ENCODE measurements at places on chromosomes 5 and 9.

GRCh38 chr9:126702151-126703001 is 88.6 kb downstream of the LMX1B start:
- DNase-seq, result no peak

DNA sequence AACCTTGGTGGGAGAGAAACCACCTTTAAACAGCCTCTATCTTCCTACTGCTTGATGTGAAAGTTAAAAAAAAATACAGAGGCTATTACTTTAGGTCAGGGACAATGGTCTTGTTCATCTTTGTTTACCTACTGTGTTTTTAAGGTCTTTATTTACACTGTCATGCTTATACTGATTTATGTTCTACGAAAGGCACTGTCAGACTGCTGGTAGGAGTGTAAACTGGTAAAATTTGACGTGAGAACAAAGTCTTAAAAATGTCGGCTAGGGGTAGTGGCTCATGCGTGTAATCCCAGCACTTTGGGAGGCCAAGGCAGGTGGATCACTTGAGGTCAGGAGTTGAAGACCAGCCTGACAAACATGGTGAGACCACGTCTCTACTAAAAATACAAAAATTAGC is 42.1 kb upstream of the ELOVL7 start:
- DNase-seq, result no peak

- DNase-seq, result peak; percentile 30
Measured at GRCh38 chr5:6125781-6126180, 252.6 kb downstream of the MED10 start.

DNA sequence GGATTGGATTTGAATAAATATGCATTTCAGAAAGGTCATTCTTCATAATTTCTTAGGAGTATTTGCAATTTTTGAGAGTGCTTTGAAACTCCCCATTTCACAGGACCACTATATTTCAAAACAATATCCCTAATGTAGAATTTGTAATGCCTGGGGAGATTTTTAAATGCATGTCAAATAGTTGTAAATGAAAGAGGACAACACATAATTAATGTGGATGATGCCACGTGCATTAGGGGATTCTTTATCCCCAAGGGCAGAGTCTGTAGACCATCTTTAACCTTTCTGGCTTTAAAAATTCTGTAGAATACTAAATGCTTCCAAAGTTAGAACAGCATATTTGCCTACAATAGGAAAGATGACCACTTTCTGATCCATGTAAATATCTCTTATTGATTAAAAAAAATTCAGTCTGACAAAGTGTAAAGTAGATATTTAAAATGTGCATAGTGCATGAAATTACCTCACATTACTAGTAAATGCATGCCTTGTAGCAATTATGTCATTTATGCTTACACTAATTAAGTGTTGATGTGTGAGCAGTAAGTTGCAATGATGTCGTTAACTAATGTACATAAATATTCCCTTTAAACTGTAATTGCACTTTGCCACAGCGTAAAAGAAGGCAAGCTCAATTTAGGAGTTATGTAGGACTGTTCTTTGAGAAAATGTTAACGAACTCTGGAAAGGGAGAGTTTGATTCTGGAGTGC is 416.1 kb downstream of the PSAT1 start:
- DNase-seq, result no peak

DNA sequence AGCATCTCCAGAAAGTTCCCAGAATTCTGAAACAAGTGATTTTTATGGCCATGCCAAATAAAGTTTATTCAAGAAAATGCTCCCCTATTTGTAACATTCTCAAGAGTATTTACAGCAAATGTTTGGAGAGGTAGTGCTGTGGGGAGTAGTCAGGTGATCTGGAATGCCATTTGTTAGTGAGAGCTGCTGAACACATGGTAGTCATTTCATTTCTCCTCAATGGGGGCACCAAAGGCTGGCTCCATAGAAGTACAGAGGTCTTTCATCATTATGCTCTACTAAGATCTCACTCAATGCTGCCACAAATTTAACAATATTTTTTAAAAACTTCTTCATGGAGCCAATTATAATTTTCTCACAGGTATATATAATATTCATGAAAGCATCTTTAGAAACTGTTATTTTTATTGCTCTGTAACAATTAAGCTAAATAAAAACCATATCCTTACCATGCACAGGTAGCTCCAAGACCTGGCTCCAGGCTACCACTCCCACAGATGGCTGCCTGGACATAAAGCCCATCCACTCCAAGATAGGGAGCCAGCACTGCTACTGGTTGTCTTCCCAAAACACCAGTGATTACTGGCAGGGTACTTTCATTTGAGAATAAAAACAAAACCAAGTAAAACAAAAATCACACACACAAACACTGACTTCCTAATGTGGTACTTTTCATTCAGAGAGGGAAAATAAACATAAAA is 200.8 kb downstream of the PLK2 start:
- no peak for DNase-seq

DNA sequence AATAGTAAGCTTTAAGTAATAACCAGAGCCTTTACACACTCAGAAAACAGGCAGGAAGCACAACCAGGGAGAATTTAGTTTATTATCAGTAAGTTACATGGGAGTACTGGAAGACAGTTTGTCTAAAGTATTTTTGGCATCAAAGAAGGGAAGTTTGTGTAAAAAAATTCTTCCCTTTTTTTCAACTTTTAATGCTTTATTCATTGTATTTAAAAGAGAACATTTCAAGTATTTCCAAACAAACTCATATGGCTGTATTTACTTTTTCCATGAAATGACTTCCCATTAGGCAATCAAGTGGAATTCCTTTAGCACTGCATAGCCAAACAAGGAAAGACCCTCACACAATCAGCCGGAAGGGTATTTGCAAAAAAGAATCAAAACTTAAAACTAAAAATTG is 26.7 kb downstream of the RNF145 start:
- DNase-seq, result peak; percentile 47

DNA sequence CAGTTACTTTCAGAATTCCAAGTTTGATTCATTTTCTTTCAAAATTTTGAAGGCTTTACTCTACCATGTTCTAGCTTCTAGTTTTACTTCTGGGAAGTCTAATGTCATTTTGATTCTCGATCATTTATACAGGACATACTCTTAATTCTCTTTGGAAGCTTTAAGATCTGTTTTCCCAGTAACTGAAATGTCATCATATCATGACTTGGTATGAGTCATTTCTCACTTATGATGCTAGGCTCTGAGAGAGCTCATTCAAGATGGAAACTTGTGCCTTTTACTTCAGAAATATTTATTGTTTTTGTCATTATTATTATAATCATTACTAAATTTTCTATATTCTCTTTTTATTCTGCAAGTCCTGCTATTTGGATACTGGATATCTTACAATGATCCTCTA is 222.3 kb downstream of the PARP8 start:
- DNase-seq, result peak; percentile 1

GRCh38 chr5:141382469-141383294 is at the start of gene PCDHGA7:
Gene PCDHGA7 (plus strand): TSS chr5:141382742. CDS start chr5:141382900, 158 bp downstream.
- DNase-seq, result peak; percentile 55

GRCh38 chr9:94772144-94772543 is 45.6 kb downstream of the AOPEP start:
- DNase-seq, result no peak

DNA sequence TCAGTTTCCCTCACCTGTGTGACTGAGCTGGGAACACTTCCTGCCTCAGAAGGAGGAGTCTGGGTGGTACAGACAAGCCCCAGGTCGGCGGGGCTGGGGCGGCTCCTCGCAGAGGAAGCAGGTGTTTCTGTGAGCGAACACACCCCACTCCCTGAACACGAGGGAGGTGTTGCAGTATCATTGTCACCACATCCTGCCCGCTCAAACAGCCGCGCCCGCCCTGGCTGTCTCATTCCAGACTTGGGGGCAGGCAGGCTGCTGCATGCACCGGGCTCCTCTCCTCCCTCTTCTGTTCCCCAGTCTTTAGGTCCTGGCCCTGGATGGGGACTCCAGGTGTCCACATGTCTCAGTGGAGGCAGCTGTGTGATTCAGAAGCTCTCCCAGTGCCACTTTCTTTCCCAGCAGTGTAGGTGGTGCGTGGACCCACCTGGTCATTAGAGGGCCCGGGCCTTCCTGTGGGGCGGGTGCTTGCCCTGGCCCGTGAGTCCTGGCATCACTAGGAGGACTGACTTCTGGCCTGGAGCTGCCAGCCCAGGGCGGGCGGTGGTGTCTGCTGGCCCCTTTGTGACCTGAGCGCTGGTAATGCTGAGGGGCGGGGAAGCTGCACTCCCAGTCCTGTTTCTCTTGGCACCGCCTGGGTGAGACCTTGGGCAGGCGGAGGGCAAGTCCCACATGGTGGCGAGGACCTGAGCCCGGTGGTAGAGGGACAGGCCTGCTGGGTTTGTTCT is 18.3 kb upstream of the PHYHD1 start:
- no peak for DNase-seq

GRCh38 chr5:74579215-74579614 is 61.3 kb downstream of the ENC1 start:
- DNase-seq, result no peak

DNA sequence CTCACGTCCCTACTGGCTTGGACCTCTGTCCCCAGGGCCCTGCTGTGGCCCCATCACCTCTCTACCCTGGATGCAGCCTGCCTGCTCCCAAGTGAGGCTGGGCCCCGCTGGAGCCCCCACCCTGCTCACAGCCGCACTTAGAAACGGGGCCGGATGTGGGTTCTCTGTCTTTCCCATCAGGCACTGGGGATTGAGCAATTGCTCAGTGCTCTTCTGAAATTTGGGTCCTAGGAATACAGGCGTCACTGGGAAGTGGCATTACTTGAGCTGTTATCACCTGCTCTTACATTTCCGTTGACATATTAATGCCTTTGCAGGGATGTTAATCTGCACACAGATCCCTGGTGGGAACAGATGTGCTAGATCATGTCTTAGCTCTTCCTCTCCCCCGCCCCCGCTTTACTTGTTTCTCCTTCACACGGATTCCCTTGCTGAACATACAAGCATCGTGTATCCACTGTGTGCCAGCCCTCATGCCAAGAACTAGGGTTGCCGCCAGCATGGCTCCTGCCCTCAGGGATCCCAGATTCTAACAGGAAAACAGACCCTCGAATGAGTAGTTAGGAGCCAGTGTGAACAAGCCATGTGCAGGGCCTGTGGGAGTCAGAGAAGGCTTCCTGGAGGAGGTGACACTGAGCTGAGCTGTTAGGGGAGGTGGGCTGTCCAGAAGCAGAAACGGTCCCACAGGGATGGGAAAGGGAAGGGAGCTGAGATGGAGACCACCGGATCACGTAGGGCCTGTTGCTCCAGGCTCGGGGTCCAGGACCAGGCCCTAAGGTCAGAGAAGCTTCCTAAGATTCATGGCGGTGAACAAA is 65.1 kb downstream of the NEK6 start:
- no peak for DNase-seq

DNA sequence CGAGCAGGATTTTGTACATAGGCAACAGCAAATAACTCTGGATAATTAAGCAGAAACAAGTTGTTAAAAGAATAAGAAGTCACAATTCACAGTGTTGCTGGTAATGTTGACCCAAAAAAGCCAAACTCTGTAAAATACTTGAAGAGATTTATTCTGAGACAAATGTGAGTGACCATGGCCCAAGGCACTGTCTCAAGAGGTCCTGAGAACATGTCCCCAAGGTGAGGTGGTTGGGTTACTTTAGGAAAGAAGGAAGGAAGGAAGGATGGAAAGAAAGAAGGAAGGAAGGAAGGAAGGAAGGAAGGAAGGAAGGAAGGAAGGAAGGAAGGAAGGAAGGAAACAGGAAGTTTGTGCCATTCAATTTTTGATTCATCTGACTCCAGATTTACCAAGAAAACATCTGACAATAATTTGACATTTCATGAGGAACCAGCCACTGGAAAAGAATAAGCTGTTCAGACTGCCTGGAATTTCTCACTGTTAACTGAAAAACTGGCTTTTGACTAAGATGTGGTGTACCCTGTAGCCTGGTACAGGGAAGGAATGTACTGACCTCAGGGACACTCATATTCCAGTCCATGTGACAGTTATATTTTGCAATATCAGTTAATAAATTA is 295.9 kb upstream of the TNC start:
- no peak for DNase-seq

DNA sequence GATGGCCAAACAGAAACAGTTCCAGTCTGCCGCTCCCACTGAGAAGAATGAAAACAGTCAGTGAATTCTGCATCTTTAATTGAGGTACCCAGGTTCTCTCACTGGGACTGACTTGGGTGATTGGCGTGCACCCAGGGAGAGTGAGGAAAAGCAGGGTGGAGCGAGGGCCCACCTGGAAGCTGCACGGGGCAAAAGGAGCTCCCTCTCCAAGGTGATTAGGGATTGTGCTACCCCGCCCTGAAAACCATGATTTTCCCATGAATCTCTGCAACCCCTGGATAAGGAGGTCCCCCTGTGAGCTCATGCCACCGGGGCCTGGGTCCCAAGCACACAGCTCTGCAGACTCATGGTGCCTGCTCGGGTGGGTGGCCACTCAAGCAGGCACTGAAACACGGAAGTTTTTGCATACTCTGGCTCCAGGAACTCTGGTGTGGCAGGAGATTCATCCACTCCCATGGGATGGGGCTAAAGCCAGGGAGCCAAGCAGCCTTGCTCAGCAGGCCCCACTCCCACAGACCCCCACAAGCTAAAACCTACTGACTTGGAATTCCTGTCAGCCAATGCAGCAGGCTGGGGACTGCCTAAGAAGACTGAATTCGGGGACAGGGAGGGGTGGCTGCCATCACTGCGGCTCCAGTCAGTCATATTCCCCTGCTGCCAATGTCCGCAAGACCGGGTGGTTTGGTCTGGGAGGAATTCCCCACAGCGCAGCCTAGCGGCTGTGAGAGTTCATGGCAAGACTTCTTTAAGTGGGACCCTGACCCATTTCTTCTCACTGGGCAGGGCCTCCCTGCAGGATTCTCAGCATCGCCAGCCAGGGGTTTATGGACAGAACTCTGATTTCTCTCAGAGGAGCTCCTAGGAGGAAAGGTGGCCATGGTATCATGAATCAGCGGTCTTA is 652.2 kb upstream of the RGMB start:
- DNase-seq, result no peak

DNA sequence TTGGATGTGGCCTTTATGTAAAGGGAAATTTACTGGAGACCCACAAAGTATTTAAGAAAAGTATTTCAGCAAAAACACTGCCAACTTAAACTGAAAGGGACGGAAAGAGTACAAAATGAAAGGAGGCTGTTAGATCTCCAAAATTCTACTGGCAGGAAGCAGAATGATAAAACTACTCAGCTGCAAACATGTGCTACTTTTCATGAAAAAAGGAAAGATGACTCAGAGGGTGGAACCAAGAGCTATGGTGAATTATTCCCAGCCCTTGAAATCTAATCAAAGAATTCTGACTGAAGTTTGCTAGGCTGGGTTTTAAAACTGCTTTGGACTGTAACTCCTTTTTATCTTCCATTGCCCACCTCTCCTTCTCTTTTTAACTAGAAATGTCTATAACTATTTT is 58.6 kb upstream of the ZBED3 start:
- peak; percentile 64 for DNase-seq

DNA sequence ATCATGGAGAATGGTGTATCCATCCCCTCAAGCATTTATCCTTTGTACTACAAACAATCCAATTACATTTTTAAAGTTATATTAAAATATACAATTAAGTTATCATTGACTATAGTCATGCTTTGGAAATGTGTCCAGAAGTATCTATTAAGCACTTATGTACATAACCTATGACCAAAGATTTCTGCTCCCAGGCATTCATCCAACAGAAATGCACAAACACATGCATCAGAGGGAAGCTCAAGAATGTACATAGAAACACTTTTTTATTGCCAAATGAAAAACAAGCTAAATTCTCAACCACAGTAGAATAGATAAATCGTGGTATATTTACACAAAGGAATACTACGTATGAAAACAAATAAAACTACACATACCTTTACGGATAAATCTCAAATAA is 700.5 kb upstream of the ZNF608 start:
- peak; percentile 70 for DNase-seq

All from fibroblast of skin of back (primary cell).